ENCODE measurements at places on chromosomes 16 and 17.
A peak's percentile ranks its signal among the peaks of the same experiment; 100 is the strongest.

DNA sequence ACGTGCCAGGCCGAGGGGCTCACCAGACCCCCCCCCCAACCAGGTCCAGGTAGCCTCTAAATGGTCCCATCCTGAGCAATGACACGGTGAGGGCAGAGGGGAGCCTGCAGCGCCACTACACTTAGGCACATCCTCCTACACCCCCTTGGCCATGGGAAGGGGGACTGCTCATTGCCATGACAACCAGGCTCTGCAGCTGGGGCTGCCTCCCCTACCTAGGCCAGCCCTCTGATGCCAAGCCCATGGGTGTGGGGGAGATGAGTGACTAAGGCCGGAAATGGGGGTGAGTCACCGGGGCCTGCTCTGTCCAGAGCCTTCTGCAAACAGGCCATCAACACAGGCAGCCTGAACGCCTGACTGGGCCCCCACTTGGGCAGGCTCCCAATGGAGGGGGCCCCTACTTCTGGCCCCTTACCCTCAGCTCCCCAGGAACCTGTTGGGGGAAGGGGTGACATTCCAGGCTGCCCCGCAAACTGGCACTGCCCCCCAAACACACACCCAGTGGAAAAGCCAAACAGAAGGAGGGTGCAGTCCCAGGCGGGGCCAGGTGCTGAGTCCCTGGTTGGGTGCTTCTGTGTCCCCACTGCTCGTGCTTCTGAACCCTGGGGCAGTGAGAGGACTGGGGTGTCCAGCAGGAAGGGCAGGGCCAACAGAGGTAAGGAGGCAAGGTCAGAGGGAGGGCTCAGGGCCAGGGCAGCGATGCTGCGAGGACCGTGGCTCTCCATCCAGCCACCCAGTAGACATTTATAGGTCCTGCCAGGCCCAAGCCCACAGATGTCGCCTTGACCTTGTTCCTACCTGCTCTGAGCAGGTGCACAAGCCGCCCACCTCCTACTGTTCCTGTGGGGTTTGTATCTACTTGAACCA is 8.2 kb downstream of the PLCD3 start:
- no peak for DNase-seq

DNA sequence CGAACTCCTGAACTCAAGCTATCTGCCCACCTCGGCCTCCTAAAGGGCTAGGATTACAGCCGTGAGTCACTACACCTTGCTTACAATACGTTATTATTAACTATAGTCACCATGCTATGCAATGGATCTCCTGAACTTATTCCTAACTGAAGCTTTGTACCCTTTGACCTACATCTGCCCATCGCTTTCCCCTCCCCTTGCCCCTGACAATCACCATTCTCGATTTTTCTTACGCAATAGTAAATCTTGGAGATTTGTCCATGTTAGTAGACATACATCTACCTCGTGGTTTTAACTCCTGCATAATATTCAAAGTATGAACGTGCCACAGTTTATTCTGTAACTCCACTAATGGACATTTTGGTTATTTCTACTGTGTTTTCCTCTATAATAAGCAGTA is 120.6 kb downstream of the NPIPB5 start:
- no peak for DNase-seq

DNA sequence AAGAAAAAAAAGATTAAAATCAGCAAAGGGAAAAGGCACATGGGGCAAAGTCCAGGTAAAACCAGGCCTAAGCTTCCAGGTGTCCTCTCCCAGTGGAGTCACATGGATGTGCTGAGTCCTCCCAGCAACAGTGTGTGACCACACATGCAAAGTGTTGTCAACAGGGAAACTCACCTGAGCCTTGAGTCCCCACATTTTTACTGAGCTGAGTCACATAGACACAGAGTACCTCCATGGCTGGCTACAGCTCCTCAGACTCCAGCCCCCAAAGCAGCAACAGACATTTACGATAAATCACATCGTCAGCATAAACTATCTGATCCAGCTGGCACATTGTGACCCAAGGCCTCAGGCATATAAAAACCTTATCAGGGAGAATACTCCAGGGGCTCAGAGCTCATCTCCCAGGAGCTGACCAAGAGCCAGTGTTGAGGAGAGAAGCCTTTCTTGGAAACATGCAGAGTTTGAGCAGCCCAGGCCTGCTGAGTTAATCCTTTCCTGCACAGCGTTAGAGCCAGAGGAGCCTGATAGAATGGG is 20.5 kb downstream of the ERCC4 start:
- no peak for DNase-seq

GRCh38 chr16:71373073-71373472 is 14.6 kb downstream of the CALB2 start:
- no peak for DNase-seq

GRCh38 chr17:1104222-1104621 is 75.6 kb downstream of the ABR start:
- peak; percentile 65 for DNase-seq

DNA sequence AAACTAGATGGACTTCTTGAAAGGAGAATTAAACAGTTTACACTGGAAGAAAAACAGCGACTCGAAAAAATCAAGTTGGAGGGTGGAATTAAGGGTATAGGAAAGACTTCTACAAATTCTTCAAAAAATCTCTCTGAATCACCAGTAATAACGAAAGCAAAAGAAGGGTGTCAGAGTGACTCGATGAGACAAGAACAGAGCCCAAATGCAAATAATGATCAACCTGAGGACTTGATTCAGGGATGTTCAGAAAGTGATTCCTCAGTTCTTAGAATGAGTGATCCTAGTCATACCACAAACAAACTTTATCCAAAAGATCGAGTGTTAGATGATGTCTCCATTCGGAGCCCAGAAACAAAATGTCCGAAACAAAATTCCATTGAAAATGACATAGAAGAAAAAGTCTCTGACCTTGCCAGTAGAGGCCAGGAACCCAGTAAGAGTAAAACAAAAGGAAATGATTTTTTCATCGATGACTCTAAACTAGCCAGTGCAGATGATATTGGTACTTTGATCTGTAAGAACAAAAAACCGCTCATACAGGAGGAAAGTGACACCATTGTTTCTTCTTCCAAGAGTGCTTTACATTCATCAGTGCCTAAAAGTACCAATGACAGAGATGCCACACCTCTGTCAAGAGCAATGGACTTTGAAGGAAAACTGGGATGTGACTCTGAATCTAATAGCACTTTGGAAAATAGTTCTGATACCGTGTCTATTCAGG is 85.0 kb downstream of the C17orf58 start:
- no peak for DNase-seq

GRCh38 chr17:8674344-8675305 is 44.1 kb upstream of the MYH10 start:
- peak; percentile 84 for DNase-seq

DNA sequence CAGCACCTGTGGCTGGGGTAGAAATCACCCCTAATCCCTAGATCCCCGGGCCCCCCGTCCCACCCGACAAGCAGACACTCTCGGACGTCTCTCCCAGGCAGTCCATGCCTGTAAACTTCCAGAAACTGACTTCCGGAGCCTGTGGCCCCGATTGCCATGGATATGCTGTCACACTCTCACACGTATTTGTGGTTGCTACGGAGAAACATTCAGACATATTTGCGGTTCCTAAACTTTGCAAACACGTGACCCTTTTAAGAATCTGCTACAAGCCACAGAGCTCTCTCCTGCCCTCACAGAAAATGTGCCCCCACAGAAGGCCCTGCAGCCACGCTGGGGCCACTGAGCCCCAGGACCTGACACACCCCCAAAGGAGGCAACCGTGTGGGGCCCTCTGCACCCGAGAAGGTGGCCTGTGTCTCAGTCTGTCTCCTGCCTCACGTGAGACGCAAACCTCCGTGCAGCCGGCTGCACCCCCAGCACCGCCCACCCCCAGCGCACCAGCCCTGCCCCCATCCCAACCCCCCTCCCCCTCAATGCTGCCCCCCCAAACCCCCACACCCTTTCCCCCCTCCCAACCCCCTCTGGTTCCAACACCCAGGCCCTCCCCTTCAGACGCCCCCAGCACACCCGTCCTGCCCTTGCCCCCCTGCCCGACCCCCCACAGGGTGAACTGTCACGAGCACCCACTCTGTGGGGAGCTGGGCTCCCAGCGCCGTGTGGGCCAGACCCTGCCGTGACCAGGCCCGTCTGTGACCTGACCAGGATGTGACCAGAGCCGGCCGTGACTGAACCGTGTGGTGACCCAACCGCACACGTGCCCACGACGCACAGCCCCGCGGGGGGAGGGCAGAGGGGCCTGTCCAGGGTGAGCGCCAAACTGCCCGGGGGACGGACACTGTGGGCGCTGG is 66.3 kb upstream of the METRNL start:
- no peak for DNase-seq
